ENCODE measurements at places on chromosomes 1 and 21.
A peak's percentile ranks its signal among the peaks of the same experiment; 100 is the strongest.

DNA sequence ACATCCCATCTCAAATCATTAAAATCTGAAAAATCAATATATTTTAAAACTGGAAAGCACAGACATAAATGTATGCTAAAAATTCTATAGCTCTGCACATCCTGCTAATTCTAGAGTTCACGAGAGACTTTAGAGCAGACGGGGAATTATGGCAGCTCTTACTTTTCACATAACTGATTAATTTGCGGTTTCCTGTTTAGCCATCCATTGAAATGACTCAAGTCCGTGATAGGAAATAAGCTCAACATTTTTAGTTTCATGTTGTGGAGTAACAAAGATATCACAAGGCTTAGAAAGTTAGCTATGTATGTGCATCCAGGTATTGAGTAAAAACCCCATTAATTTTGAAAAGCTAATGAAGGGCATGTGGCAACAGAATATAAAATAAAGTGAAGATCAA lies 123.2 kb downstream of the SMYD2 start:
- DNase-seq = peak; percentile 53

DNA sequence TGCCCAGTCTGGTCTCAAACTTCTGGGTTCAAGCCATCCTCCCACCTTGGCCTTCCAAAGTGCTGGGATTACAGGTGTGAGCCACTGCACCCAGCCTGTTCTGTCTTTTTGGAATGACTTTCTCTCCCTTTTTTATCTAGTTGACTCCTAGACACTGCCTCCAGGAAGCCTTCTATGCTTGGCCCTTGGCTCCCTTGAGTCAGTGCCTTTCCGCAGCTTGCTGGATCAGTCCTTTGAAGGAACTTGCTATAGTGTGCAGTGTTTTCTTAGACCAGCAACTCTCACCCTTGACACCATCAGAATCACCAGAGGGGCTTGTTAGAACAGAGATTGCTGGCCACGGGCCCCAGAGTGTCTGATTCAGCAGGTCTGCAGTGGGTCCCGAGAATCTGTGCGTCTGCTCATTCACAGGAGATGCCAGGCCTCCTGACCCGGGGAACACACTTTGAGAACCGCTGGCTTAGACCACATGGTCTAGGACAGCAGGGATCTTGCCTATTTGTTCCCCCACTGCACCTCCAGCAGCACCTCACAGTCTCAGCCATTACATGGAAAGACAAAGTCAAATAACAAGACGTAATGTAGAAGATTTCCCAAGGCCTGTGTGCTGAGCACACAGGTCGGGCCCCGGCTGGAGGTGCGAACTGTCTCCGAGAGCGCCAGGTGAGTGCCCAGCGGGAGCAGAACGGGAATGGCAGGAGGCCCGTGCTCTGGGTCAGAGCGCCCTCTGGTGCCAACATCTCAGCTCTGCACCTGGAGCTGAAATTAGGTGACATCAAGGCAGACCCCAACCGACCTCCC lies 27.4 kb upstream of the CTPS1 start:
- DNase-seq = peak; percentile 79

DNA sequence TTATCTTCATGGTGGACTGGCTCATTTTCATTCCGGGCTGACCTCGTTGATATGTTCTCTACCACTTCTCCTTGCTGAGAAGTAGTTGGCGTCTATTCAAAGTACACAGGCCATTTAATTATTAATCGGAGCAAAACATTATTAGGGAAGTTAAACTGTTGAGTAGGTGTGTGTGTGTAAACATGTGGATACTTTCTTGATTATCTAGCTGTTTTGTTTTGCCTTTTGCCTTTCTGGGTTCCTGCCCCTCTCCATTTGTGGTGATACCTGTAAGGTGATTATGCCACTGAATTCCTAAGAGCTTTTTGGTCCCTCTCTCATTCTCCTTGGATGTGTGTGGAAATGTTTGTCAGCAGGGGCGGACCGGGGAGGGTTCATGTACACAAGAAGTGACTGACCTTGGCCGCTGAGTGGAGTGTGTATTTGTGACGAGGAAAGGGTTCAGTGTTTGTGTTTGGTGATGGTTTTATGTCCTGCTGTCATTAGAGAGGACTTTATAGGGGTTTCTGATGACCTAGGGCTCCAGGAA lies 56.6 kb upstream of the PPP2R5A start:
- no peak for DNase-seq

GRCh38 chr1:56068210-56068609 lies 511.2 kb downstream of the PLPP3 start:
- DNase-seq = no peak

DNA sequence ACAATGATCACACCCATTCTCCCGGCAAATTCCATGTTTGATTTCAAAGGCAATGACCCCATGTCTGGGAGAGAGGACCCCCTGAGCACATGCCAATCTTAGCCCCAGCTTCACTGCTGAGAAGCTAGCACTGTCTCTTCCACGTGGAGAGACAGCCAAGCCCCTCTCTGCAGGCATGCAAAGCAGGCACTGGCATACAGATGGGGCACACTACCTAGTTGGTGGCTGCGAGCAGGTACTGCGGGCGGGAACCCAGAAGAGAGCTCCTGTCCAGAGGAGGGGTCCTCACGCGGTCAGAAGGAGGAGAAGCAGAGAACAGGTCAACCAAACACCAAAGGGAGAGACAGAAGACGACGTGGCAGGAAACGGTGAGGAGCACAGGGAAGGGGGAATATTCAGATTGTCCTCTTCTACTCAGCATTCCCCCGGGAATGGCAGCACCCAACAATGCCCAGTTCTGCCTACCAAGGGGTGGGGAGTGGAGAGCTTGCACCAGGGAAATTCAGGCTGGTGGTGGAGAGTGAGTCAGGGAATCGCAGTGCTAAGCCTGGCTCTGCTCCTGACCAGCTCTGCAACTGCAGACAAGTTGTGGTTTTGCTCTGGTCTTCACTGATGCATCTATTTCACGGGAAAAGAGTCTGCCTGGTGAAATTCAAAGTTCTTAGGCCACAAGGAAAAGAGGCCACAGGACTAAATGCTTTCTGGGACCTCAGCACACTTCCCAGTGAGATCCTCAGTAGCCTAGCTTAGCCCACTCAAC lies 48.1 kb upstream of the GOLT1A start:
- peak; percentile 63 for DNase-seq

- DNase-seq = no peak
Measured at GRCh38 chr21:32951041-32951440, 74.7 kb upstream of the OLIG2 start.

DNA sequence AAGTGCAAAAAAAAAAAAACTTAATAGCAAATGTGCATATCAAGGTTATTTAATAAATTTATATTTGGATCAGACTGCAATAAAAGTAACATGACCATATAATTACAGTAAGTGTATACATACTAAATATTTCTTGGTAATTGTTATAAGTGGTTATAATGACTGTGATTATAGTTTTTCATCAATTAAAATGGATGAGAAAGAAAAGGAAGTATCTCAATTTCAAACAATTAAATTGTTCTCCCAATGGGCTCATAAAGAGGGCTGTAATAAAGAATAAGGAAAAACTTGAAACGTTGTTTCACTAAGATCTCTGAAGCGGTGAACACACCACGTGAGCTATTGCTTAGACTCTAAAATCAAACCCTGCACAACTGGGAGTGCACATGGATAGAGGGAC lies 104.1 kb downstream of the CDC42BPA start:
- DNase-seq = no peak

DNA sequence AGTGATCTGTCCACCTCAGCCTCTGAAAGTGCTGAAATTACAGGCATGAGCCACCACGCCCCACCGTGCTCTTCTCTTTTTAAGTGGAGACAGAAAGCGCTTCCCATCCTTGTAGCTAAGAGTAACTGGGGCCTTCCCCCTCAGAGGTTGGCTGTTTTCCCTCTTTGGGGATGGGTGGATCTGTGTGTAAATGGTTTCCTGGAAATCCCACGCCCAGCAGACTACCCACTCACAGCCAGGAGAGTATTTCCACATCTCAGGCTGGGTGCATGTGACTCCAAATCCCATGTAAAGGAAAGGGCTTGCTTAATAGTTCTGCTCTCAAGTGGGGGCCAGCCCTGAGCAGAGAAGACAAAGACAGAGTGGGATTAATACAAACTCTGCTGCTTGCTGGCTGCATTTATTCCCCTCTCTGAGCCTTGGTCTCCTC lies 19.6 kb upstream of the TCEA3 start:
- no peak for DNase-seq

DNA sequence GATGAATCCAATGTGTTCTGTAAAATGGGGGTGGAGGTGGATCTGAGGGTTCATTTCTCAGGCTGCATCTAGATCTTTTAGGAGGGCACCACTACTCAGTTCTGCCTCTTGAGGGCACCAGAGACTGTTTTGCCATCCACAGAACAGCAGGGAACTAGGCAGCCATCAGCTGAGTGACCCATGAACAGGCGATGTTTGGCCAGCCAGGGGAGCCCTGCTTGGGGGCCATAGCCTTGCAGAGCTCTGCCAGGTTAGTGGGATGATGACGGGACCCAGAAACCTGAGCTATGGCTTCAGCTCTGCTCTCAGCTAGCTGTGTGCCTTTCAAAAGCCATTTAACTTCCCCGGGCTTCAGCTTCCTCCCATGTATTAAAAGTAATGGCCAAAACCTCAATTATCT lies 13.4 kb upstream of the NOS1AP start:
- DNase-seq = peak; percentile 88

GRCh38 chr1:112265931-112266330 lies 130.1 kb upstream of the CTTNBP2NL start:
- DNase-seq = no peak

GRCh38 chr21:34836103-34836932 lies 167.5 kb downstream of the CLIC6 start:
- DNase-seq = peak; percentile 98

DNA sequence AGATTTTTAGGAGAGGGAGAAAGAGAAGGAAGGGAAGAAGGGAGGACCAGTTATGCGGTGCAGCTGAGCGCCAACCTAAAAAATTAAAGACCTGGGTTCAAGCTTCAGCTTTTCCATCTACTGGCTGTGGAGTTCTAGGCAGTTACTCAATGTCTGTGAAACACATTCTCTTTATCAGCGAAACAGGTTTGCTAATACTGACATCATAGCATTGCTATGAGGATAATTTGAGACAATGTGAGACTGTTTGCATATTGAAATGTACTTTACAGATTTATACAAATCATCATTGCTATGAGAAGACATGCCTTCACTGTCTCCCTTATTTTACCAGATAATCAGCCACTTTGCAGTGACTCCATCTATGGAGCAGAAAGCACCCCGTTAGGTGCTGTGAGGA lies 222.9 kb upstream of the SGIP1 start:
- no peak for DNase-seq

DNA sequence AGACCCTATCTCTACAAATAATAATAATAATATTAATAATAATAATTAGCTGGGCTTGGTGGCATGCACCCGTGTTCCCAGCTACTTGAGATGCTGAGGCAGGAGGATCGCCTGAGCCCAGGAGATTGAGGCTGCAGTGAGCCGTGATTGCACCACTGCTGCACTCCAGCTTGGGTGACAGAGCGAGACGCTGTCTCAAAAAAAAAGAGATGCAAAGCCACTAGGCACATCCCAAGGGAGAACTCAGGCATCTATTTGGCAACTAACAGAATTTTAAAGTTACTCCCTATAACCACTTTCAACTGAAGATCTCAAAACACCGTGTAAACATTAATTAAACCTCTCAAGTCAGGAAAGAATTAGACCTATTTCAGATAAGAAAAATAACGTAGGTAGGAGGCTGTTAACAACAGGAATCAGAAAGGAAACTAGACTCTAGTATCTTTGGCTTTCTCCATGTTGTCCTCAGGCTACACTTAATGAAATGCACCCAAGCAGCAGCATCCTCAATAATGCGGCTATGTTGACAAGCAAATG lies 3.7 kb downstream of the RNF19B start:
- no peak for DNase-seq

DNA sequence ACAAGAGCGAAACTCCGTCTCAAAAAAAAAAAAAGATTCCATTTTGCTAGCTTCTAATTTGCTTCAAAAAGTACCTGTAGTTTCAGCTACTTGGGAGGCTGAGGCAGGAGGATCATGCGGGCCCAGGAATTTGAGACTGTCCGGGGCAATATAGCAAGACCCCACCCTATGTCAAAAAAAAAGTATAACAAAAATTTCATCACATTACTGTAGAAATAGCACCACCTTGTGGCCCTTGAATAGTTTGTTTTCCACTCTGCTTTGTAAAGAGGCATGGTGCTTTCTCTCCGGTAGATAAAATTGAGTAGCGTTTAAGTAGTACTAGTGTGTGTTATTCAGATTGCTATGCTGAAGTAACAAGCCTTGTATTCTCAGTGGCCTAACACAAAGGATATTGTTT lies 18.2 kb upstream of the MSTO1 start:
- DNase-seq = peak; percentile 75

GRCh38 chr1:74579425-74579824 lies 67.0 kb upstream of the LRRC53 start:
- DNase-seq = no peak

DNA sequence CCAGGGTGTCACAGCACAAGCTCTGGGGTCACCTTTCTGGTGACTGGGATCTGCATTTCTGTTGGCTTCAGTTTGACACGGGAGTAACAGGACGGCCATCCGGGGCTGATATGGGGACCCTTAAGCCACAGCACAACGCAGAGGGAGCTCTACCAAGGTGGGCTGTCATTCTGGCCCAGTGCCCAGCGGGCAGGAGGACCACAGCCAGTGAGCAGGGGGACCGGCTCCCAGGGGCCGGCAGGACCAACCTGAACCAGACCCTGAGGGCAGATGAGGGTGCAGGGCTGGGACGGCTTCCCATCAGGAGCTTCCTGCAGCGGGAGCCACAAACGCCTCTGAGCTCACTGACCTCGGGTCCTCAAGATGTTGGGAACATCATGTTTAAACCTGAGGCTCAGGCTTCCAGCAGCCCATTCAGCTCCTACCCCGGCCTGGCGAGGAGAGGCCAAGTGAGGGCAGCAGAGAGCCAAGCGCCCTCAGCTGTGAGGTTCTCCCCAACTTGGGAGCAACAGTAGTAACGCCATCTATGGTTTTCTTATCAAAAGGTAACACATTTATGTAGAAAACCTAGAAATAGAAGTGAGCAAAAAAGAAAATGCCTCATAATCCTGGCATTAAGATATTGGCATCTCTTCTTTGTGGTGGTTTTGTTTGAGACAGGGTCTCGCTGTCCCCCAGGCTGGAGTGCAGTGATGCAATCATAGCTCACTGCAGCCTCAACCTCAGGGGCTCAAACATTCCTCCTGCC lies 26.8 kb downstream of the TMEM201 start:
- peak; percentile 59 for DNase-seq

DNA sequence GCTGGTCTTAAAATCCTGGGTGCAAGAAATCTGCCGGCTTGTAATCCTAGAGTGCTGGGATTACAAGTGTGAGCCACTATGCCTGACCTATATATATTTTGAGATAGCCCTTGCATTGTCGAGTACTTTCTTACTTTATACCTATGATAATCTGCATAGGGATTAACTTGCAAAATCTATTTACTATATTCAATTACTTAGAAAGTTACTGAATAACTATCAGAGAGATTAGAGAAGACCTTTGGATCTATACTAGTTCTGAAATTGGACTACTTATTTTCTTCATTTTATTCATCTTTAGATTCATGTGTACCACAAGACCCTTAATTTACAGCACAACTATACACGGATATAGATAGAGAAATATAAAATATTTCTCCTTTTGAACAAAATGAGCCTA lies 1766.0 kb downstream of the NCAM2 start:
- DNase-seq = no peak

Measured in astrocyte of the hippocampus (primary cell).